Stimulated activated CD8-positive, alpha-beta memory T cell treated with anti-CD3 and anti-CD28 coated beads, Interleukin-7, amount 100 ng/mL, for 1 hour (primary cell): ENCODE measurements at places on chromosomes 7 and 10.

- DNase-seq, result no peak
Measured at GRCh38 chr10:88293073-88293472, 290.0 kb downstream of the RNLS start.

DNA sequence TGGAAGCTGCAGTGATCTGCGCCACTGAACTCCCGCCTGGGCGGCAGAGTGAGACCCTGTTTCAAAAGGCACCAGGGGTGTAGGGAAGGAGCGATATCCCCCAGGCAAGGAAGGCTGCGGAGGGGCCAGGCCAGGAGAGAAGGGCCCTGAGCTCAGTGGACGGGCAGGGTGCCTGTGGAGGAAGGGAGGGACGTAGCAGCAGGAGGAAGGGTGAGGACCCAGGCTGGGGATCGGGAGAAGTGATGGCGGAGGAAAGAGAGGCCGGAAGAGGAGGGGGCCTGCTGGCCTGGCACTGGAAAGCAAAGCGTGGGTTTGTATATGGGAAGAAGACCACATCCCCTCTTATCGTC, 45.6 kb downstream of the ALOX5 start:
- DNase-seq, result no peak

GRCh38 chr7:106871793-106872571, 6.9 kb downstream of the PIK3CG start:
- no peak for DNase-seq

- no peak for DNase-seq
Measured at GRCh38 chr10:118412932-118413331, 70.8 kb upstream of the FAM204A start.
